Stomach (tissue), 19 donors: ENCODE measurements at places on chromosomes 13 and 19. TPM values are rescaled to one million over a fixed set of nuclear protein-coding genes. Genes with fewer than 3 reads are reported as not detected.

DNA sequence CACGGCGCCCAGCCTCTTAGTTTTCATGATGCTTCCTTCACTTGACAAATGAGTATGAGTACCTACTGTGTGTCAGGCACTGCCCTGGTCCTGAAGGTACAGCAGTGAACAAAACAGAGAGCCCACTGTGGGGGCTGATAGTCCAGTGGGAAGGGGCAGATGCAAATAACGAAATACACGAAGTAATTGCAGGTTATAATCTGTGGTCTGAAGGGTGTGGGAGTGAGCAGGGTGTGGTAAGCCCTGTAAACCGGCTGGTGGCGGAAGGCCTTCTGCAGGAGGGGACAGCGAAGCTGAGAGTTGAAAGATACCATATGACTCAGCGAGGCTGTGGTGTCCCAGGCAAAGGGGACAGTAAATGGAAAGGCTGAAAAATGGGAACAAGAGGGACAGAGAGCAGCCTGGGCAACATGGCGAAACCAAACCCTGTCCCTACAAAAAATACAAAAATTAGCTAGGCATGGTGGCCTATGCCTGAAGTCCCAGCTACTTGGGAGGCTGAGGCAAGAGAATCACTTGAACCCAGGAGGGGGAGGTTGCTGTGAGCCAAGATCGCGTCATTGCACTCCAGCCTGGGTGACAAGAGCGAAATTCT lies 60.5 kb downstream of the MAP4K1 start:
- DNase-seq = peak; percentile 29

DNA sequence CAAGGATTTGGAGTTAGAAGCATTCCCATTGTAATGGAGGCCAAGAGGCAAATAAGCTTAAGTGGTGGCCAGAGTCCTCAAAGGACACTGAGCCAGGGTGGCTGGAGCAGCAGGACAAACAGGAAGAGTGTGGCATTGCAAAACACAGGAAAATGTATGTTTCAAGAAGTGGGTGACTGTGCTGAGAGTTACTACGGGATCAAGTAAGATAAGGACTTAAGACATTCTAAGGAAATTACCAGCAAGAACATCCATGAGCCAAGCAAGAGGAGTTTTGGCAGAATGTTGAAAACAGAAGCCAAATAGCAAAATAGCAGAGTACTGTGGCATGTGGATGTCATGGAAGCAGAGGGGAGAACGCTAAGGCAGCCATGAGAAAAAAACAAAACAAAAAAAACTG lies 104.2 kb downstream of the RAP2A start:
- DNase-seq = no peak

- DNase-seq = peak; percentile 74
Observed at GRCh38 chr19:18589380-18590272, 1.0 kb downstream of the REX1BD start.

GRCh38 chr13:89352384-89352783 lies 1681.2 kb downstream of the SLITRK5 start:
- no peak for DNase-seq

DNA sequence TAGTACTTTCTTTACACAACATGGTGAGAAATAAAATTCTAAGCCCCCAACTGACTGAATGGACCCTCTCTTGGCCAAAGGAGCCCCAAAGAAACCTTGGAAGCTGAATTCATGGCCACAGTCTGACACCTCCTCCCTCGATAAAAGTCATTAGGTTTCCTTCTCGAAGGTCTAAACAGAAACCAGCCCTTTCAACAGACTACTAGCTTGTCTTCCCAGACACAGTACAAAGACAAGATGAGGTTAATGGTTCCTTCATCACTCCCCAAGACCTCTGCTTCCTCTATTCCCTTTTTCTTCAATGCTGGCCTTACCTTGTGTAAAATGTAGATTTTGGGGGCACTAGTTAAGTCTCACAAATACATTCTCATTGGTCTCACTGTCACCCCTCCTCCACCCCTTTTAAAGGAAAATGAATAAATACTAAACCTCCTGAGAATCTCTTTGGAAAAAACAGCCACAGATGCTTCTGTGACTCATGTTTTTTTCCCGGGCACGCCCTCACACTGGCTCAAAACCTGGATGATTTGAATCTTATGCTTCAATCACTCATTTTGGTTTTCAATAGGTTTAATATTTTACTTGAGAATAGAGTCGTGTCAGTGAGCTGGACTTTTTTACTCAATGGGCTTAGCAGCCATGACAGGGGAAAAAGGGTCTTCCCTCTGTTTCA lies 65.8 kb upstream of the MED4 start:
- no peak for DNase-seq

- no peak for DNase-seq
Observed at GRCh38 chr19:35986664-35987570, 8.1 kb upstream of the SDHAF1 start.

GRCh38 chr19:15790096-15790495 lies 2.6 kb downstream of the OR10H5 start:
- no peak for DNase-seq

- DNase-seq = no peak
Observed at GRCh38 chr19:47406711-47407416, 12.5 kb downstream of the MEIS3 start.

- no peak for DNase-seq
Observed at GRCh38 chr13:100560498-100561157, 28.0 kb downstream of the GGACT start.

DNA sequence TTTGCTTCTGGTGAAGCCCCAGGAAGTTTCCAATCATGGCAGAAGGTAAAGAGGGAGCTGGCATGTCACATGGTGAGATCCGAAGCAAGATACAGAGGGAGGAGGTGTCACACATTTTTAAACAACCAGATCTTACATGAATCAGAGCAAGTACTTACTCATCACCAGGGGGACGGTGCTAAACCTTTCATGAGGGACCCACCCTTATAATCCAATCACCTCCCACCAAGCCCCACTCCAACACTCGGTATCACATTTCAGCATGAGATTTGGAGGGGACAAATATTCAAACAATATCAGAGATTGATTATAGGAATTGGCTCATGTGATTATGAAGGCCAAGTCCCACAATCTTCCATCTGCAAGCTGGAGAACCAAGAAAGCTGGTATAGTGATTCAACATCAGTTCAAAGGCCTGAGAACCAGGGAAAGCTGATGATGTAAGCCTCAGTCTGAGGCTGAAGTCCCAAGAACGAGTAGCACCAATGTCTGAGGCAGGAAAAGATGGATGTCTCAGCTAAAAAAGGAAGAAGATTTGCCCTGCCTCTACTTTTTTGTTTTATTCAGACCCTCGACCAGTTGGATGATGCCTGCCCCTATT lies 58.6 kb upstream of the WDFY2 start:
- DNase-seq = no peak

DNA sequence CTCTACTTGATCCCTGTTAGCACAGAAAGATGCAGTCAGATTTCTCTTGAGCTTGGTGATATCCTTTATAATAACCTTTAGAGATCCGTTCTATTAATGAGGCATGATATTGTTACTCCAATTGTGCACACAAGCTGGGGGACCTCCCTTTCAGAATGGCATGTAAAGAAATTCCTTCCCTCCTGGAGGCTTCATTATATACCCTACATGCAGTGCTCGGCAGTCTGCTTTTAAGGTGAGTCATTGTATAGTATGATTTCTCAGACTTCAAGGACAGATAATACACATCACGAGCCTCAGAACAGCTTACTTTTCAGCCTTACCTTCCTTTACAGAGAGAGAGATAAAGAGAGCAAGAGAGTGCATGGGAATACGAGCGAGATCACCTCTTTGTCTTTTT lies 261.3 kb downstream of the ATP8A2 start:
- peak; percentile 22 for DNase-seq

GRCh38 chr13:30126903-30127428 lies 180.4 kb downstream of the KATNAL1 start:
- DNase-seq = peak; percentile 71

DNA sequence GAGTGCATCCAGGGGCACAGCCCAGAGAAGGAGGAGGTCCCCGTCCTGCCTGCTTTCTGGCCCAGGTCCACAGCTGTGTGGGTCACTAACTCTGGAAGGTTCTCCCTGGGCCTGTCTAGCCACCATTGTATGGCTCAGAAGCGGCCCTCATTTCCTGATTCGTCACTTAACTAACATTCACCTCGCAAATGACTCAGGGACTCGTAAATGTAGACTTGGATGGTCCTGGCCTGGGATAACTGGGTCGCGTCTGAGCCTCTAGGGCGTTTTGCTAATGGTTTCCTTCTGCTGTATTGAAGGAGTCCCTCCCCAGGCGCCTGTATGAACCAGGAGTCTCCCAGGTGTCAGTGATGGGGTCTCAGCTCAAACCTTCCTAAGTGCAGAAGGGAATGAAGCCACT lies 162.8 kb downstream of the ZNF536 start:
- no peak for DNase-seq

DNA sequence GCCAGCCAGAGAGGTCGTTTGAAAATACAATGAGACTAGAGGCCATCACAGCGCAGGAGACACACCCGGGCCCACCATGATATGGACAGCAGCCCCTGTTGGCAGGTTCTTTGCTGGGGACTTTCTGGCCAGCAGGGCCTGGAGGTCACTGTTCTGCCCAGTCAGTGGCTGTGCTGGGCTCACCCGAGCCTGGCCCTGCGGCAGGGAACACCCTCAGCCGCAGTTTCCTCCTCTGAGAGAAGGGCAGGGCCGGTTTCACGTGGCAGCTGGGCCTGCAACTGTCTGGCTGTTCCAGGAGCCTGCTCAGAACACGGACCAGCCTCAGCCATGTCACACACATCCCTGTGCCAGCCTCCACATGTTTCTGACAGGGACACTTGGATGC lies 39.4 kb downstream of the ADPRHL1 start:
- no peak for DNase-seq

DNA sequence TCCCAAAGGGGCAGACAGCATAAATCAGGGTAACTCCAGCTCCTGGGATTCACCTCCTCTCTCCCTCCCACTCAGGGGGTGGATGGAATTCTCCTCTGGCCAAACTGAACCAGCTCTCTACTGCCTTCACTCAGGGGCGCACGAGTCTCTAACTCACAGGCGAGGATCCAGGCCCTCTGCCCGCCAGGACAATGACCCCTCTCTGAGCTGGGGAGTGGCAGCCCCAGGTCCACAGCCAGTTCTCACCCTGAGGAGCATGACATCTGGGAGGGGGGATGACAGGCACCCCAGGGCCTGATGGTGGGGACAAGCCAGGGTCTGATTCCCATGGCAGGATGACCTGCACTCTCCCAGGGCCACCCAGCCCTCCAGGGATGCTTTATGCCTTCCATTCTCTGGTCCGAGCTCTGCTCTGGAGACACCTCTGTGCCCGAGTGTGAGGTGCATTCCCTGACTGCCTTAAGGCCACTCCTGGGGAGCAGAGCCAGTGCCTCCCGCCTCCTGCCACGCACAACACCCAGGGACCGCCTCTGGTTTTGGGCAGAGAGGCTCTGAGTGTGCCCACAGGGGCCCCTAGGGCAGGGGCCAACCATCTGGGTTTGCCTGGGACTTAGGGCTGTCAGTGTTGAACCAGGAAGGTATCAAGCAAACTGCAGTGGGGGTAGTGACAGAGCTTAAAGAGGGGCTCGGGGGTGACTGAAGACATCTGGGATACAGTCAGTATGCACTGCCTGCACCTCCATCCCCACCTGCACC lies 66.2 kb downstream of the GNG7 start:
- no peak for DNase-seq

DNA sequence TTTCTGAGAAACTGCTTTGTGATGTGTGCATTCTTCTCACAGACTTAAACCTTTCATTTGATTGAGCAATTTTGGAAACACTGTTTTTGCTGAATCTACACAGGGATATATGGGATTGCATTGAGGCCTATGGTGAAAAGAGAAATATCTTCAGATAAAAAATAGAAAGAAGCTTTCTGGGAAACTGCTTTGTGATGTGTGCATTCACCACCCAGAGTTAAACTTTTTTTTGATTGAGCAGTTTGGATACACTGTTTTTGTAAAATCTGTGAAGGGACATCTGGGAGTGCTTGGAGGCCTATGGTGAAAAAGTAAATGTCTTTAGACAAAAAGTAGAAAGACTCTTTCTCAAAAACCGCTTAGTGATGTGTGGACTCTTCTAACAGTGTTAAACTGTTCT lies 1683.8 kb downstream of the UQCRFS1 start:
- no peak for DNase-seq

DNA sequence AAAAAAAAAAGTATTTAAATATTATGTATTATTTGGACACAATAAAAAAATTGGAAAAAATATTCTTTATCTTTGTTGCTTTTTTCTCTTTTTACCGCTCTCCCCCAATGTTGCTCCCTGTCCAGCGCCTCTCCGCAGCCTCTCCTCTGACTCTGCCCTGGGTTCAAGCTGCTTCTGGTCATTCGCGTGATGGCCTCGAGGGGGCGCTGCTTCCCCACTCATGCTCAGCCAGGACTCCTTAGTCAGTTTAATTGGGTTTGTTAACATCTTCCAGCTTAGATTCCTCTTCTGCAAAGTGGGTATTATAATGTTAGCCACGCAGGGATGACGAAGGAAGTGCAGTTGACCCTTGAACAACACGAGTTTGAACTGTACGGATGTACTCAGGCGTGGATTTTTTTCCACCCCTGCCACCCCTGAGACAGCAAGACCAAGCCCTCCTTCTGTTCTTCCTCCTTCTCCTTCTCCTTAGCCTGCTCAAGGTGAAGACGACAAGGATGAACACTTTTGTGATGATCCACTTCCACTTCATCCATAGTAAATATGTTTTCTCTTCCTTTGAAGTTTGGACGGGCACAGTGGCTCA lies 4.9 kb upstream of the NWD1 start:
- peak; percentile 72 for DNase-seq

- DNase-seq = no peak
Observed at GRCh38 chr19:30955112-30956104, 393.8 kb downstream of the TSHZ3 start.

GRCh38 chr19:43983544-43983911 lies 460 bp upstream of the ZNF155 start:
- peak; percentile 3 for DNase-seq

LILRA1 gene
- not detected for total RNA-seq

FCHO1 gene
- not detected for total RNA-seq

ZNF552 gene
- 17.7 TPM for total RNA-seq

CHST8 gene
- not detected for total RNA-seq

NCAN gene
- 1.7 TPM for total RNA-seq
